Posterior vena cava (tissue), 2 donors: ENCODE measurements at places on chromosomes 2 and 18. TPM values are rescaled to one million over a fixed set of nuclear protein-coding genes. Genes with fewer than 3 reads are reported as not detected.
A peak's percentile ranks its signal among the peaks of the same experiment; 100 is the strongest.

The ORC4 gene
- total RNA-seq = 36.4 TPM

DNA sequence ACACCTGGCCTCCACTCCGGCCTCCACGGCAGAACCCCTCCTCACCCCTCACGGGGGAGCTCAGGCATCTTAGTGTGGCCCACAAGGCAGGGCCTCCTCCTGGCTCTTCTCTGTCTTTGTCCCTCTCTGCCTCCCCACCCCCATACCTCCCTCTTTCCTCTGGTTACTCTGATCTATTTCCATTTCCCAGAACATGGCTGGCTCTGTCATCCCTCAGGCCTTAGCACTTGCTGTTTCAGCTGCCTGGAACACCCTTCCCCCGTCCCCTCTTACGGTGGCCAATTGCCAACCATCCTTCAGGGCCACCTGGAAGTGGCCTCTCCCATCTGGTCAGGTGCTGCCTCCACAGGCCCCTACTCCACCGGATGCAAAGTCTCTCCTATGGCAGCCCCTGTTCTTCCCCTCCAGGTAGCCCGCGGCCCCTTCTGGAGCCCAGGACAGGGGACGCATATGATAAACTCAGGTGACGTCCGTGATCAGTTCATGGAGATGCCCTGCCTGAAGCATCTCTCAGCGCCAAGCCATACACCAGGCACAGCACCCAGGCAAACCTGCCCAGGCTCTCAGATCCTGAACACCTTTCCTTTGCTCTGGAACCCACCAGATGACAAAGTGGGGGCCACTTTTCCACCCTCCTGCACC, 3.6 kb upstream of the ECEL1 start:
- peak; percentile 47 for DNase-seq

GRCh38 chr18:23580677-23581367, 5.5 kb downstream of the NPC1 start:
- DNase-seq = no peak

GRCh38 chr2:186593523-186593922, 3.7 kb downstream of the ITGAV start:
- DNase-seq = no peak

DNA sequence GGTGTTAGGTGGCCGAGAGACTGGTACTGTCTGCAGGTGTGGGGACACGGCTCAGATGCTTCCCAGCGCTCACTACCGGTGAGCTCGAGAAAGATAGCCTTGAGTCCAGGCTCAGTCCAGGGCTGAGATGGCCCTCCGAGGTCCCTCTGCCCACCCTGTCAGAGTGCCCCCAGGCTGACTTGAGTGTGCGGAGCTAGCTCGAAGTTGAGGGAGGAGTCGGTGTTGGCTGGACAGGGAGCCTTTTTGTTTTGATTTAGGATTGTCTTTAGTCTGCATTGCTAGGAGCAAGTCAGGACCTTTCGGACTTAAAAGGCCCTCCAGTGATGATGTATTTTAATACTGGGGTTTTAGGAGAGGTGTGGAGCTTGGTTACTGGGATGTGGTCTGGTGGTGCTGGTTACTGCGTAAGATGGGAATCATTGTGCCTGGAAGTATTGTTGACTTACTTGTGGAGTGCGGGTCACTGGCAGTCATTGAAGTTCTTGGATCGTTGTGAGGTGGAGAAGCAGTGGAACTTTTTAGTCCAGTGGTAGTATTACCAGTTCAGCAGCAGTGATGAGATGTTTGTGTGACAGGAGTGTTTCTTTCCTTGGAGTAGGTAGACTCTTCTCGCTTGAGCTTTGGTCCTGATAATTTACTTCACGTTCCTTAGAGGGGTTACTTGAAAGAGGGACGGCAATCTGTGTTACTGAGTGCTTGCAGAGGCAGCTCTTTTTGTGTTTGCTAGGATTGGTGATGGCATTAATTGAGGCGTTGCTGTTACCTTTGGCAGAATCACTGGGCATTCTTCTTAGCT, 633 bp downstream of the KIAA1328 start:
- no peak for DNase-seq

GRCh38 chr18:58541789-58542425, 87.0 kb downstream of the ALPK2 start:
- DNase-seq = no peak

DNA sequence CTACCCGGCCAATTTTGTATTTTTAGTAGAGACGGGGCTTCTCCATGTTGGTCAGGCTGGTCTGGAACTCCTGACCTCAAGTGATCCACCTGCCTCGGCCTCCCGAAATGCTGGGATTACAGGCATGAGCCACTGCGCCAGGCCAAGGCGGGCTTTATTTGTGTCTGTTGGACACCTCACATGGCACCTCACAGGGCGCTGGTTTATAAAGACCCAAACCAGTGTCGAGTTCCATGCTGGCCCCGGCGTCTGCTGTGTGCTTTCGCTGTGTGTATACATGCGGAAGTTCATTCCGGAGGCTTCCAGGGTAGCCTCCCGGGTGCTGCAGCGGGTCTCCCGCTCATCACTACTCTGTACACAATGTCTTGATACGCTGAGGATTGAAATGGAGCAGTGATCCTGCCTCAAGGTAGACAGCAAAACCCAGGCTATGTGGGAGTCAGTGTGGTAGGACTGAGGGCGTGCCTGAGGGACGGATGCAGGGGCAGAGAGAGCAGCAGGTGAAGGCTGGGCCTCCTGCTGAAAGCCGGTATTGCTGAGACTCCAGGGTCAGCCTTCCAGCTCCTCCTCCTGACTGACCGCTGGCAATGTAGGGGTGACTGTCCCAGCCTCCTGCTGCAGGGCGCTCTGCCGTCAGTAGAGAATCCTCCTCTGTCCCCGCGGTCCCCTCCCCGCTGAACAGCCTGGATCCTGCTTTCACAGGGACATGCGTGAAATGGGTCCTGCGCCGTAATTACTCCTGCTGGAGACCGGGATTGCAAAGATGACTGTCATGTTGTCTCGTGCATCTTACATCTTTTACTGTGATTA, 22.7 kb downstream of the LDLRAD4 start:
- DNase-seq = no peak

DNA sequence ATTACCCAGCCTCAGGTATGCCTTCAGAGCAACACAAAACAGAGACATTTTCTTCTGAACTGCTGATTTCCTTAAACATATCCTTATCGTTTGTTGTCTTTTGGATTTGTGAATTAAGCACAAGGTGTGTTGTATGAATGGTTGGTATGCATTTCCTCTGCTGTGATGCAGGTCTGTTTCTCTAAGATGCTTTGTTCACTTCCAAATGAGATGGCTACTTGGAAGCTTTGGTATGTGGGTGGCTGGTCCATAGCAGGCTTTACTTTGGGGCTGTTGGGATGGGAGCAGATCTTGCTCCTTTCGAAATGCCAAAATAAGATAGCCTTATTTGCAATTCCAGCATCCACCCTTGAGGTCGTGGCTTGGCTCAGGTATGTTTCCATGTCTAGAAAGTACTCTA, 257.2 kb downstream of the INSIG2 start:
- DNase-seq = no peak

- peak; percentile 89 for DNase-seq
Observed at GRCh38 chr2:3423492-3424170, 44.1 kb downstream of the TRAPPC12 start.

GRCh38 chr2:157087373-157088002, 170.0 kb upstream of the GALNT5 start:
- DNase-seq = no peak

The GTF2A1L gene
- not detected for total RNA-seq

GRCh38 chr2:9378433-9379390, 44.6 kb downstream of the ITGB1BP1 start:
- DNase-seq = peak; percentile 94

The ARHGEF4 gene
- 14.7 TPM for total RNA-seq

The ICOS gene
- total RNA-seq = not detected

GRCh38 chr2:7759898-7760297, 842.7 kb downstream of the RNF144A start:
- DNase-seq = no peak

GRCh38 chr2:148926981-148927401, 52.0 kb downstream of the KIF5C start:
- no peak for DNase-seq

- DNase-seq = peak; percentile 96
Observed at GRCh38 chr18:9017167-9017904, 85.2 kb upstream of the NDUFV2 start.
